ENCODE measurements at places on chromosomes 7 and 10.

GRCh38 chr10:72660220-72660619 lies 31.7 kb upstream of the MCU start:
- no peak for DNase-seq

- no peak for DNase-seq
These were observed 51.9 kb downstream of the MTPN start for GRCh38 chr7:135925210-135925609.

DNA sequence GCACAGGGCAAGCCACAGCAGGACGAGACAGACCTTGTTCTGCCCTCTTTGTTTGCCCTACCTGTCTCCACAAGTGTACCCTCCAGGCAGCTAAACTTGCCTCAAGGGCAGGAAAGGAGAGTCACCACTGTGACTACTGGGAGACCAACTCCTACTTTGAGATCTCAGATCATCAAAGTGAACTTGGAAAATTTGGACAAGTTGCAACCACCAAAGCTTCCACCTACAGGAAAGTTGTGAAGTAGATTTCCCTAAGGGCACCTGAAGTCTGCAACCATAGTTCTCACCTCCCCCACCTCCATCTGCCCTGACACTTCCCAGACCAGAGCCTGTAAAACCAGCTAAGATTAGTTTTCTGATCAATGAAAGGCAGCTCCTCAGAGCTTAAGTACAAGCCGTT lies 2.5 kb upstream of the WDR91 start:
- DNase-seq, result no peak

GRCh38 chr7:41207141-41207540 lies 495.7 kb downstream of the INHBA start:
- DNase-seq, result no peak

DNA sequence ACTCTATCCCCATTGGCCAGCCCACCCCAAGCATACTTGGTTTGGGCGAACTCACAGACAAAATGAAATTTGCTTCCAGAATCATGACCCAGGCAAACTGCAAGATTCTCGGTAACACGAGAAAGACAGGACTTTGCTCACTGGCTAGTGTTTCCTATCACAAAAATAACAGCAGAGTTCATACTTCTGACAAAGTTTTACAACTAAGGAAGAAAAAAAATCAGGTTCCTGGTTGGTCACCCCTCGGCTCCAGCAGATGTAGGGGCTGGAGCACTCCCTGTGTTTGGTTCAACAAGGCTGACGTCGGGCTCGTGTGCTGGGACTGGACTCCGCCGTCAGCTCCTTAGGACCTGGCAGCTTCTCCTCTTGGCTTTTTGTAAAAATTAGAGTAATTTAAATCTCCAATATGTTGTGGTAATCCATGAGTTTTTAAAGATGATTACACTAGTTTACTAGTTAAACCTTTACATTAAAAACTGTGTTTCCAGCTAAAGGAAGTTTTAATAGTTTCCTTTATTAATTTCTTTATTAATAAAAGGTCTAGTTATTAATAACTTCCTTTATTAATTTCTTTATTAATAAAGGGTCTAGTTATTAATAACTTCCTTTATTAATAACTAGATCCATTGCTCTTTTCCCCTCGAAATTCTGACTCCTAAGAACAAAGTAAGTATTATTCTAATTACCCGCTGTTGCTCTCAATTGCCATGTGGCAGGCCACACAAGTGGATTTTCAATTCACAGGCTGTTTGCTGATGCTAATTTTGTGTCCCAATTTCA lies 115.6 kb upstream of the RNF32 start:
- no peak for DNase-seq

GRCh38 chr7:1058821-1059199 lies 14.5 kb downstream of the GPR146 start:
- peak; percentile 10 for DNase-seq

GRCh38 chr7:100080907-100081534 lies 502 bp downstream of the ZNF3 start:
- DNase-seq, result peak; percentile 85

DNA sequence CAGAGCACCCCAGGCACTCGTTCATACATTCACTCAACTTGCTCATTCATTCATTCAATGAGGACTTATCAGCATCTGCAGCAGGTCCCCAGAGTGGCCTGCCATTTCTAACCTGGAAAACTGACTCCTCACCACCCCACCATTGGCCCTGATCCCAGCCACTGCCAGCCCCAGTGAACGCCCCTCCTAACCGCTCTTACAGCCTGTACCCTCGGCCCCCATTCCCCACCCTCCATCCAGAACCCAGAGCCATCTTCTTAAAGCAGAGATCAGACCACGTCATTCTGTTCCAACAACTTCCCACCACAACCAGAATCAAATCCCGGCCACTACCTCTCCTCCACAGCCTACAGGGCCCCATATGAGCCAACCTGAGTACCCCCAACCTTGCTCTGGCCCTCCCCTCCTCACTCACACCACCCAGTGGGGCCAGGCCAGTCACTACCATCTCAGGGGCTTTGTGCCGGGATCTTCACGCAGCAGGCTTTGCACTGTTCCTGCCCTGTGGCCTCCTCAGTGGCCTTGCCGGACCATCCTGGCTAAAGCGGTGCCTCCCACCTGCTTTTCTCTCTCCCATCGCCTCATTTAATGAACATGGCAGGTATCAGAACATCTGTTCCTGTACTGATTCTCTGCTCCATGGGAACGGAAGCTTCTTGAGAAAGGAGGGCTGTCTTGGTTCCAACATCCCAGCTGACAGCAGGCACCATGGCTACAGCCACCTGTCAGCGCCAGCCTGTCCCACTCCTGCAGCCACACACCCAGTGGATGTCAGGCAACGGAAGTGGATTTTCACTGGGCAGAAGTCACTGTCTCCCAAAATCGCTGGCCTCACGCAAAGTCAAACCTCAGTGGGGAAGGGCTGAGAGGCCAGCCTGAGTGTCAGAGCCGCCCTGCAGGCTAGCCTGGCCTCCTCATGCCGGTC lies 45.4 kb downstream of the FAM53B start:
- no peak for DNase-seq

DNA sequence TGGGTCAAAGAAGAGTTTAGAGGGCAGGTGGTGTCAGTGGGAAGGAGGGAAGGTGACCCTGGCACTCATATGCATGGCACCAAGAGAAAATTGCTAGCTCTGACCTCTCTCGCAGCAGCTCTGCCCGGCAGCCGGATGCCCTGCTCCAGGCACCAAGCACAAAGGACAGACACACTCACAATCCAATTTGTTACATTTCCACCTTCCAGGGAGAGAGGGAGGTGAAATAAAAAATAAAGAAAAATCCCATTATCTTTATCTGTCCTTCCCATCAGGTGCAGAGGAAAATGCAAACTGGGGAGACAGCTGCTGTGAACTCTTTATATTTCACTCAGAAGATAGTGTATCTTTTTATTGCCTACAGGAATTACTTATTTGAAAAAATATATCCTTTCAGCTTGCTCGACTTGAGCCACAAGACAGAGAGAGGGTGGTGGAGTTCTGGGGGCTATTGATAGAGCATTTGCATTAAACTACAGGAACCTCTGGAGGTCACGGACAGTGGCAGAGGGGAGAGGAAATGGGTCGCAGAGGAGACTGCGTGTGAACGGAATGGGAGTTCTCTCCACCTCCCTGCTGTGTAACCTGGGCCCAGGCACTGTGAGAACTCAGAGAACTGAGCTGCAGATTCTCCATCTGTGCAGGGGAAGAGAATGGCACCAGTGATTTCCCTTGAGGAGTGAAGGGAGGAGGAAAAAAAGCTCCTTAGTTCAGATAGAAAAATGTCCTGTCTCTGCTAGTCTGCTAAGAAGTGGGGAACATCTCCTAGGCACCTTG lies 421.4 kb downstream of the PLXNA4 start:
- no peak for DNase-seq

- DNase-seq, result no peak
These were observed 4.4 kb downstream of the ZNF655 start for GRCh38 chr7:99562832-99563231.

- no peak for DNase-seq
These were observed 60.1 kb downstream of the CARD11 start for GRCh38 chr7:2983586-2983985.

DNA sequence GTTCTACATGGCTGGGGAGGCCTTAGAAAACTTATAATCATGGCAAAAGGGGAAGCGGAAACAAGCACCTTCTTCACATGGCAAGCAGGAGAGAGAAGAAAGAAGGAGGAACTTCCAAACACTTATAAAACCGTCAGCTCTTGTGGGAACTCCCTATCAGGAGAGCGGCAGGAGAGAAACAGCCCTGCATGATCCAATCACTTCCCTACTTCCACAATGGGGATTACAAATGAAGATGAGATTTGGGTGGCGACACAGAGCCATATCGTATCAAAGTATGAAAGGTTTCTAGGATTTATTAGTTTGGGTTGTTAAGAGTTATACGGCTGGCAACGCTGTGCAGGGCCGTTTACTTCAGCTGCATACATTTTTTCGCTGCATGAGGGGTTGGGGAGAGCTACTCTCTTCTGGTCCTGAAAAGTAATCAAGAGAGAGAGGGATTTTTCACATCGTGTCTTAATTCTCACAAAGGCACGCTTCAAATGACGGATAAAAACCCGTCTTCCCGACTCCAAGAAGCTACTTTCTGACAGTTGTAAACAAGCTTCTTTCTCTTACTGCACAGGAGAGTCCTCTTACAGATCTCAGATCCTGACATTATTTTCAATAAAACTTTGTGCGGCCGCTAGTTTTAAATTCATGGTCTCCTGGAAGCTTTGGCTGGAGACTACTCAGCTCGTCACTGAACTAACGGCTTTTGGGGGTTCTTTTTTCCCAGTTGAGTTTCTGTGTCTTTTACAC lies 751 bp upstream of the GTPBP10 start:
- DNase-seq, result peak; percentile 56

- no peak for DNase-seq
These were observed 185.7 kb downstream of the TAX1BP1 start for GRCh38 chr7:27925573-27926201.

GRCh38 chr7:135597926-135598305 lies 40.2 kb downstream of the NUP205 start:
- no peak for DNase-seq

- DNase-seq, result no peak
These were observed 119.3 kb upstream of the FRMD4A start for GRCh38 chr10:14450041-14450491.

DNA sequence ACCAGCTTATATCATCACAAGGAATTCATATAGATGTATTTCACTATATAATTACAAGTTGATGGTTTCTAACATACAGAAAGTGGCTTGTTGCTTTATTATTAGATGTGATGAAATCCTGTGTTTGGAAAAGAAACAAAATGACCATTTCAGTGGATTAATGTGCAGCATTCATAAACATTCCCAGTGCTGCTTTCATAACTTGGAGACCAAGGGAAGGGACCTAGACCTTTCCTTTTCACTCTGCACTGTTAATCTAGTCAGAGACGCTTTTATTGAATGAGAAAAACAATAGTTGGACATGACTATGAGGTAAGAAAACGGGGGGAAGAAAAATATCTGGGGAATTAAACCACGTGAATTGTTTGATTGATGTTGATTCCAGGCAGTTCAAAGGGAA lies 160.0 kb downstream of the HDAC9 start:
- DNase-seq, result no peak

DNA sequence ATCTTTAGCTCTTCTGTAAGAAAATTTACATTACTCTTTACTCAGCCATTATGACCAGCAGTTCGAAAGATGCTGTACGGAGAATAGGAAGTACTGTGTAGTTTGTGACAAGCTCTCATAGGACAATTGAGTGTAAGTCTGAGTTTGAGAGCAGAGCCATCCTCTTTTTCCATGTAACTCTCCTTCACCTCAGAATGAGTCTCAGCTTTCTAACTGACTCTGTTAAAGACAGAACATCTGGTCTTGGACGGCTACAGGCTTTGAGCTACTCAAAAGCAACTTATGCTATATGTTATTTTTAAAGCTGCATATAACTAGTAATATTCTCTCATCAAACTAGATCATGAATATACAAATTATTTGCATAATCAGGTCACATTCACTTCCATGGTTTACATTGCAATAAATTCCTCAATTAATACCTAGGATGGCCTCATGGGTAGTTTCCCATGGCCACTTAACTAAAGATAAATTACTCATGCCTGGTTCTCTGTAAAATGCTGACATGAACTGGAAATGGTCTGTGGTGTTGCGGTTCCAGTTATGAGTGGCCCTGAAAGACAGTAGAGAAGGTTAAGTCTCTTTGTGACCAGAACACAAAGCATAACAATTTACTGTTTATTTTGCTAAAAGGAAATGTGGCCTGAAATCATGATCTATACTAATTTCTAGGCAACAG lies 358.7 kb downstream of the PHF14 start:
- no peak for DNase-seq

GRCh38 chr10:103667356-103667755 lies 173.9 kb downstream of the NEURL1 start:
- DNase-seq, result no peak
